Occipital lobe (tissue), 3 donors: ENCODE measurements at places on chromosomes 1 and 21.

DNA sequence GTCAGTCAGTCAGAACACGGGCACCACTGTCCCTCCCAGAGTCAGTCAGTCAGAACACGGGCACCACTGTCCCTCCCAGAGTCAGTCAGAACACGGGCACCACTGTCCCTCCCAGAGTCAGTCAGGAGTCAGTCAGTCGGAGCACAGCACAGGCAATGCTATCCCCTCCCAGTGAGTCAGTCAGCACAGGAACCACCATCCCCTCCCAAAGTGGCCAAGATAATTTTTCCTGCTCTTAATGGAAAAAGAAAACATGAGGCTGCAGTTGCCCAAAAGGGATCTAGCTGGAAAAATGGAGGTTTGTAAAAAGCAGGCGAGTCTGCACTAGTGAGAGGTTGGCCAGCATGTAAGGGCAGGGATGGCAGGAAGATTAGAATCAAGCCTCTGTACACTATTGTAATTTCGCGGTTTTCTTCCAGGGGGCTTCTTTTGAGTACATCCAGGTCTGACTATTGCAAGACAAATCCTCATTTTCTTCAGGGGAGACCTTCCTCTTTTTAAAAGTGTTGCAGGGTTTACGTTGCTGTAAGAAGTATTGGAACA lies 213.8 kb downstream of the SIPA1L2 start:
- no peak for DNase-seq

- no peak for DNase-seq
Observed at GRCh38 chr1:53552146-53552861, 93.1 kb downstream of the DMRTB1 start.

DNA sequence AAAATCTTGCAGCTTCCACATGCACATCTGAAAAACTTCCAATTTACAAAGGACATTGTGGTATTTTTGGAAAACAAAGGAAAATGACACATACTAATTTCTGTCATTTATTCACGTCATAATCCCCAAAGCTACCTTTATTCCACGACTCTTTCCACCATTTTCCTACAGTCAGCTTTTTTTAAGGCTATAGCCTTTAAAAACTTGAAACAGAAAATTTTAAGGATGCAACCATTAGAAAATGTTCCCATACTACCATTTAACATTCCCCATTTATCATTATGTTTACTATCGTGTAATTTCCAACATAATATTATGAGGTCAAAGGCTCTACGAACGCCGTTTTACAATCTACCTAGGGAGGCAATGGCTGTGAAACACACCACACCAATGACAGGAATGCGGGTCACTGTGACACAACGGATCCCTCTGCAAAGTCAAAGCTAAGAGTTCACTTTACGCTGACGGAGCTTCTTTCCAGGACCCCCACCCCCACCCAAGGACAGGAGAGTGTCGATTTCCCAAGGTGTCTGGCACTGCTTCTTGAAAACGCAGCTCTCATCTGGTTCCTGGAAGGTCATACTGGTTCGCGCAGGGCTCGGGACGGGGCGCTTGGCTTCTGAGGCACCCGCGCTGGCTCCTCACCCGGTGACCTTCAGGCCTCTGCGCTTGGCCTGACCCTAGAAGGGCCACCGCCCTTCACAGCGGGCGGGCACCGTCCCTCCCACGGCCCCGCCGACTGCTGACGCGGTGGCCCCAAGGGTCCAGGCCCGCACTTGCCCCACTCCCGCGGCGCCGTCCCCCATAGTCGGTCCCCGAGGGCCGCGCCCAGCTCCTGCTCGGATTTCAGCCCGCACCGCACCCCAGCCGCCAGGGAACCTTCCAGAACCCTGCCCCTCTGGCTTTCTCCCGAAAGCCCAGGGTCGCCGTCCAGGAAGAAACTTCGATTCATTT lies 50.5 kb upstream of the ATF3 start:
- no peak for DNase-seq

- DNase-seq, result no peak
Observed at GRCh38 chr1:8458607-8459006, 140.7 kb downstream of the SLC45A1 start.

DNA sequence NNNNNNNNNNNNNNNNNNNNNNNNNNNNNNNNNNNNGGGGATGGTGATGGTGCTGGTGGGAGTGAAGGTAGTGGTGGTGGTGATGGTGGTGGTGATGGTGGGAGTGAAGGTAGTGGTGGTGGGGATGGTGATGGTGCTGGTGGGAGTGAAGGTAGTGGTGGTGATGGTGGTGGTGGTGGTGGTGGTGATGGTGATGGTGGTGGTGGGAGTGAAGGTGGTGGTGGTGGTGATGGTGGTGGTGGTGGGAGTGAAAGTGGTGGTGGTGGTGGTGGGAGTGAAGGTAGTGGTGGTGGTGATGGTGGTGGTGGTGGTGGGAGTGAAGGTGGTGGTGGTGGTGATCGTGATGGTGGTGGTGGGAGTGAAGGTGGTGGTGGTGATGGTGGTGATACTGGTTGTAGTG lies 93.6 kb downstream of the CRYAA start:
- no peak for DNase-seq

- no peak for DNase-seq
Observed at GRCh38 chr1:226919995-226920394, 20.1 kb upstream of the COQ8A start.

- DNase-seq, result no peak
Observed at GRCh38 chr1:15758343-15758931, at the start of gene FBLIM1. TSS of gene FBLIM1 (plus strand) at chr1:15758795. CDS start at chr1:15764984, 6,189 bp downstream.

- DNase-seq, result no peak
Observed at GRCh38 chr1:64246294-64246917, 43.0 kb downstream of the UBE2U start.

DNA sequence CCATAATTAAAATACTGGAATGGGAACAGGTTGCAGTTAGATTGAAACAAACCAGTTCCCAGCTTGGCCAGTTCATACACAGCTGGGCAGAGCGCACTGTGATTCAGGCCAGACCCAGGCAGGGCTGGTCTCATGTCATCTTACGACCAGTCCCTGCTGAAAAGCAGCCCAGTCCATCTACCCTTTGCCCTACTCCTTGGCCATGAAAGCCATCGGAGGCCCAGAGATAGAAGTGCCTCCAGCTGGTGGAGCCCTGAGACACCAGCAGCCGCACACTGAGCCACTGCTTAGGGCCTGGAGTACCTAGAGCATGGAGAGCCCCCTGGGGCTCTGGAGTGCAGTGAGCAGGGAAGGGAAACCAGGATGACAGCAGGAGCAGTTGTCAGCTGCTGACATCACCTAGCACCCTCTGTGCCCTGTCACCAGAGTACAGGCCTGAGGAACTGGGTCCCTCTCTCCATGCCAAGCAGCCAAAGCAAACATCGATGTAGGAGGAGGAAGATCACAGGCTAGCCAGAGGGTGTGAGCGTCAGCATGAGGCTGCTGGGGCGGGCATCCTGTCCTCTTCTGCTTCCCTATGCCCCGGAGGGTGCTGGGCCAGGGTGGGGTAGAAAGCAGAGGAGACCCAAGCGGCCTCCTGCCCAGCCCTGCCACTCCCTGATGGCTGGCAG lies 34.2 kb upstream of the TMEM125 start:
- DNase-seq, result no peak

- peak; percentile 47 for DNase-seq
Observed at GRCh38 chr1:6080469-6080868, 34.8 kb downstream of the KCNAB2 start.

DNA sequence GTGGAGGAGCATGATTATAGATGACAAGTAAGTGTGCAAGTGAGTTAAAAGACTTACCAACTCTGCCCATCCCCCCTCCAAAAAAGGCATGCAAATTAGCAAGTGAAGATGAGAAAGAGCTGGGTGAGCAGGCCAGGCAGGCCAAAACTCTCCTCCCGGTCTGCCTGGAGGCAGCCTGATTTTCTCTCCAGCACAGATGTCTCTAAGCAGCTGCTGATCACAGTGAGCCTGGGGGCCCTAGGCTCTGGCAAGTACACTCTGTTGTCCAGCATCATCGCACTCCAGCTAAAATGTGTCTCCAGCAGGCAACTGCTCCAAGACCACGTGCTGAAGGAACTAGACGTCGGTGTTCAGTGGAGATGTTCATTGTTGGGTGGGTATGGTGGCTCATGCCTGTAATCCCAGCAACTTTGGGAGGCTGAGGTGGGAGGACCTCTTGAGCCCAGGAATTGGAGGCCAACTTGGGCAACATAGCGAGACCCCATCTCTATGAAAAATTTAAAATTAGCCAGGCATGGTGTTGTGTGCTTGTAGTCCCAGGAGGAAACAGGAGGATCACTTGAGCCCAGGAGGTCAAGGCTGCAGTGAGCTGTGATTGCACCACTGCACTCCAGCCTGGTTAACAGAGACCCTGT lies 56.7 kb upstream of the PUM1 start:
- no peak for DNase-seq

DNA sequence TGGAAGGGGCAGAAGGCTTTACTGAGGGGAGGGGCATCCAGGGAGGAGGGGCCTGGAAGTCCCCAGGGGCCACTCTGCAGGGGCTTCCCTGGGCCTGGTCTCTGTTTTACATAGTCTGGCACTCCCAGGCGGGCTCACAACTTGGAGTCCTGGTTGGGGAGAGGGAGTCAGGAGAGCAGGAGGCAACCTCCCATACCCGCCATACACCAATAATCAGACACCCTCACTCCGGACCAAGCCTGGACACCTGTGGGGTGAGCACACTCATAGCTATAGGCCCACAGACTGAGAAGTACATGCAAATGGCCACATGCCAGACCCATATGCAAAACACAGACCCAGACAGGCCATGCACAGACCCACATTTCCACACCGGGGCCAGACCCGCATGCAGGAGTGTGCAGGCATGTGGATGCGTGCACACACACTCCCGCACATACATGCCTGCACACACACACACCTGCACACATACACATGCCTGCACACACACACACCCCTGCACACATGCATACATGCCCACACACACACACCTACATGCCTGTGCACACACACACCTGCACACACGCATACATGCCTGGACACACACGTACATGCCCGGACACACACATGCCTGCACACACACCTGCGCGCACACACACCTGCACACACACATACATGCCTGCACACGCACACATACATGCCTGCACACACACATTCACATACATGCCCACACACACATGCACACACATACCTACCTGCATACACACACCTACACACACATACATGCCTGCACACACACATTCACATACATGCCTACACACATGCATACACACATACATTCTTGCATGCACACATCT lies 89.5 kb upstream of the RUNX3 start:
- no peak for DNase-seq

GRCh38 chr1:19918057-19918456 lies 5.4 kb downstream of the PLA2G2E start:
- DNase-seq, result peak; percentile 62

GRCh38 chr1:24457866-24458265 lies 42.3 kb downstream of the NIPAL3 start:
- no peak for DNase-seq

GRCh38 chr21:36430841-36431240 lies 45.6 kb downstream of the CHAF1B start:
- no peak for DNase-seq

GRCh38 chr1:9133870-9134585 lies 5.1 kb upstream of the GPR157 start:
- no peak for DNase-seq

DNA sequence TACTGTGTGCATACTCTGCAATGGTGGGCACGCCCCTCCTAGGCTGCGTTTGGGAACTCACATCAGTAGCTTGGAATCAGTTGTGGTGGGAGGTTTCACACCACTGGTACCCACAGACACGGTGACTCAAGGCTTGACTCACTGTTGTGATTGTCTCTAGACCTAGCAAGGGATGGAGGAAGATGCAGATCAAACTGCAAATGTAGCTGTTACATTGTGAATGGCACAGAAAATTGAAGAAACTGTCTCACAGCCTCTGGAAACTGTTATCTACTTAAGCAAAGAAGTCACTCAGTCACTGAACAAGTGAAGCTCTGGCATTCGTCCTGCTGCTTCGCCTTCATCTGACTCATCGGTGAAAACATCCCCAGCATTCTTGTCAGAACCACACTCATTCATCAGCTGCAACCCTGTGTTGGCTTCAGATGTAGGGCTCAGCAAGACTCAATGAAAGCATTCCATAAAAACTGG lies 59.5 kb downstream of the POFUT2 start:
- DNase-seq, result peak; percentile 57

- no peak for DNase-seq
Observed at GRCh38 chr1:62722796-62723195, 34.6 kb upstream of the DOCK7 start.

- no peak for DNase-seq
Observed at GRCh38 chr1:56517404-56518130, 61.8 kb downstream of the PLPP3 start.

GRCh38 chr1:171113382-171113781 lies 22.7 kb downstream of the FMO3 start:
- no peak for DNase-seq

DNA sequence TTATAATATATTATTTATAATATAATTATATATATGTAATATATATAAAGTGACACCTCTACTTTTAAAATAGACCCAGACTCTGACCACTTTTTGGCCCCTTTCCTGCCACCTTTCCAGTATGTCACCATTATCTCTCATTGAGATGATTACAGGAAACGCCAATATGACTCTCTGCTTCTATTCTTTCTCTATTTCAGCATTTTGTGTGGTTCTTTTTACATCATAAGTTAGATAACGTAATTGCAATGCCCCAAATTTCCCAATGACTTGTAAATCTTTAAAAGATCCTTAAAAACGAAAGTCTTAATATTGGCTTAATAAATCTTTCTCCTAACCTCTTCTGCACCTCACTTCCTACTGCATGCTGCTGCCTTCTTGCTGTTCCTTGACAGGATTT lies 8.1 kb upstream of the GBP5 start:
- DNase-seq, result no peak

- DNase-seq, result no peak
Observed at GRCh38 chr1:229407206-229408026, 26.5 kb downstream of the ACTA1 start.

GRCh38 chr21:26157801-26158200 lies 12.8 kb downstream of the APP start:
- no peak for DNase-seq

GRCh38 chr1:59564192-59564891 lies 250.4 kb upstream of the HOOK1 start:
- no peak for DNase-seq

DNA sequence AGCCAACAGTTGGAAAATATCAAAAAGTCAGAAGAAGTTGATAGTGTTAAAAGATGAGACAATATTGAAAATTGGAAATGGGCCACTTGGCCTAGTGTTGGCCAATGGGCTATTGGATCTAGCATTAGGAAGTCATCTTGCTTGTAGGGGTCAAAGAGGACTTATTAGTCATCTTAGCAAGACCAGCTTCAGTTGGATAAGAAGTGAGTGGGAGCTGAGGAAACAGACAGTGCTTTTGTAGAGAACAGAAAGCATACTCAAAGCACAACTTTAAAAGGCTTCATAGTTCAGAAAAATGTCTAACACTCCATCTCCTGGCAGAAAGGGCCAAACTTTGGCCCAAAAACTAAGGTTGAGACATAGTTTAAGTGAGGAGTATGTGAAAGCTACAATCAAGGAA lies 139.9 kb upstream of the PKN2 start:
- no peak for DNase-seq

- no peak for DNase-seq
Observed at GRCh38 chr1:233614743-233615521, 1.0 kb downstream of the KCNK1 start.
